ENCODE measurements at places on chromosomes 4 and X.

- H3K27me3 ChIP-seq: no peaks in the 10 kb centered on the region
- no peaks in the 10 kb centered on the region for H3K36me3 ChIP-seq
- no peak overlapping the region for H3K4me3 ChIP-seq
- no peak overlapping the region for H3K27ac ChIP-seq
- H3K4me1 ChIP-seq: no peaks in the 10 kb centered on the region
Observed at GRCh38 chrX:5681159-5681558, 547.5 kb downstream of the NLGN4X start.

GRCh38 chr4:14583331-14583730, 418.9 kb upstream of the CPEB2 start:
- no peaks in the 10 kb centered on the region for H3K27me3 ChIP-seq
- DNase-seq: no peak
- H3K27ac ChIP-seq: no peak overlapping the region

GRCh38 chrX:19924285-19924684, 36.9 kb upstream of the SH3KBP1 start:
- peaks cover 25% of the 10 kb centered on the region for H3K36me3 ChIP-seq
- H3K4me3 ChIP-seq: no peak overlapping the region
- H3K4me1 ChIP-seq: no peaks in the 10 kb centered on the region
- DNase-seq: no peak

GRCh38 chr4:113684534-113685091, 76.9 kb downstream of the CAMK2D start:
- no peaks in the 10 kb centered on the region for H3K27me3 ChIP-seq
- peaks cover 41% of the 10 kb centered on the region for H3K4me1 ChIP-seq
- peak overlapping the region; percentile 82 for H3K27ac ChIP-seq
- H3K36me3 ChIP-seq: no peaks in the 10 kb centered on the region
- peak; percentile 83 for DNase-seq

GRCh38 chr4:147122685-147123084, 177.0 kb upstream of the TTC29 start:
- H3K27me3 ChIP-seq: no peaks in the 10 kb centered on the region
- H3K36me3 ChIP-seq: no peaks in the 10 kb centered on the region
- no peak overlapping the region for H3K27ac ChIP-seq
- H3K4me3 ChIP-seq: no peak overlapping the region

- no peaks in the 10 kb centered on the region for H3K27me3 ChIP-seq
- H3K36me3 ChIP-seq: no peaks in the 10 kb centered on the region
- peaks cover 22% of the 10 kb centered on the region for H3K4me1 ChIP-seq
- no peak for DNase-seq
- H3K27ac ChIP-seq: no peak overlapping the region
Observed at GRCh38 chr4:105714071-105714521, 5.5 kb downstream of the GSTCD start.

DNA sequence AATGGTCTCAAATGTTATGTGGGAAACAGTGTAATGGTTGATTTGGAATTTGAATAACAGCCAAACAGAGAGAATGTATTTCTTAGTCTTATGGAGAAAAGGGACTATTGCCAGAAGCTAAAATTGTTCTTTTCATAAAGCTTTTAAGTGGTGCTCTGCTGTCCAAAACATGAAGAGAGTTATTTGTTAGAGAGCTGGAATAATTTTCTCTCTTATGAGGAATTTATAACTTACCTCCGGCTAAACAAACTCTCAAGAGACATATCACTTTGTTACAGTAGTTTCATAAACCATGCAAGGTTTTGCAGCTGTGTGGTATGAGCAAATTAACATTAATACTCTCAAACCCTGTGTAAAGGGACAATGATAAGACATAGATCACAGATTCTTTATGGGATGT, 28.6 kb downstream of the SULT1B1 start:
- no peaks in the 10 kb centered on the region for H3K4me1 ChIP-seq
- no peak for DNase-seq
- H3K4me3 ChIP-seq: no peak overlapping the region
- no peak overlapping the region for H3K27ac ChIP-seq

- DNase-seq: no peak
- H3K4me1 ChIP-seq: no peaks in the 10 kb centered on the region
- H3K36me3 ChIP-seq: no peaks in the 10 kb centered on the region
- no peak overlapping the region for H3K4me3 ChIP-seq
- no peaks in the 10 kb centered on the region for H3K27me3 ChIP-seq
Observed at GRCh38 chrX:44456685-44457084, 86.0 kb downstream of the FUNDC1 start.

GRCh38 chrX:16033331-16033730, 90.0 kb upstream of the GRPR start:
- H3K27ac ChIP-seq: no peak overlapping the region
- H3K4me3 ChIP-seq: no peak overlapping the region
- H3K36me3 ChIP-seq: no peaks in the 10 kb centered on the region
- no peaks in the 10 kb centered on the region for H3K27me3 ChIP-seq
- no peak for DNase-seq

- no peak for DNase-seq
- H3K36me3 ChIP-seq: no peaks in the 10 kb centered on the region
- peaks cover 6% of the 10 kb centered on the region for H3K4me1 ChIP-seq
- H3K4me3 ChIP-seq: no peak overlapping the region
Observed at GRCh38 chrX:133655275-133656265, 240.3 kb upstream of the GPC4 start.

GRCh38 chr4:114487101-114487500, 111.5 kb upstream of the UGT8 start:
- H3K27ac ChIP-seq: no peak overlapping the region
- no peaks in the 10 kb centered on the region for H3K27me3 ChIP-seq
- no peaks in the 10 kb centered on the region for H3K36me3 ChIP-seq
- no peaks in the 10 kb centered on the region for H3K4me1 ChIP-seq
- DNase-seq: no peak

DNA sequence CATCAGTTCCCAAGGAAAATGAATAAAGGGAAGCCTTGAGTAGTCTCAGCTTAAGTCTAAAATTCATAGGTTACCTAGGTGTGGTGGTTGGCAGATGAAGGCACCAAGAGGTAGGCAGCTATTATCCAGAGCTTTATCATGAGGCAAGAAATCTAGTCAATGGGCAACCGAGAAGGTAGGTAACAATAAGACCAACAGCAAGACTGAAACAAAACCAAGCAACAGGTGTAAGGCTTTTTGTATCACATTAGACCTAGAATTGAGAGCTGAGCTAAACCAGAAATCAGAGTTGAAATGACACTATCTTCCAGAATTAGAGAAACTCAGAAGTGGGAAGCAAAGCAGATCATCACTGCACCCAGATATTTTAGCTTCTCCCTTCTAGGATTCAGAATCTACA, 117.1 kb downstream of the CAMK2D start:
- no peak for DNase-seq
- H3K4me1 ChIP-seq: peaks cover 25% of the 10 kb centered on the region
- H3K36me3 ChIP-seq: no peaks in the 10 kb centered on the region
- H3K4me3 ChIP-seq: no peak overlapping the region
- H3K27me3 ChIP-seq: no peaks in the 10 kb centered on the region
- no peak overlapping the region for H3K27ac ChIP-seq

DNA sequence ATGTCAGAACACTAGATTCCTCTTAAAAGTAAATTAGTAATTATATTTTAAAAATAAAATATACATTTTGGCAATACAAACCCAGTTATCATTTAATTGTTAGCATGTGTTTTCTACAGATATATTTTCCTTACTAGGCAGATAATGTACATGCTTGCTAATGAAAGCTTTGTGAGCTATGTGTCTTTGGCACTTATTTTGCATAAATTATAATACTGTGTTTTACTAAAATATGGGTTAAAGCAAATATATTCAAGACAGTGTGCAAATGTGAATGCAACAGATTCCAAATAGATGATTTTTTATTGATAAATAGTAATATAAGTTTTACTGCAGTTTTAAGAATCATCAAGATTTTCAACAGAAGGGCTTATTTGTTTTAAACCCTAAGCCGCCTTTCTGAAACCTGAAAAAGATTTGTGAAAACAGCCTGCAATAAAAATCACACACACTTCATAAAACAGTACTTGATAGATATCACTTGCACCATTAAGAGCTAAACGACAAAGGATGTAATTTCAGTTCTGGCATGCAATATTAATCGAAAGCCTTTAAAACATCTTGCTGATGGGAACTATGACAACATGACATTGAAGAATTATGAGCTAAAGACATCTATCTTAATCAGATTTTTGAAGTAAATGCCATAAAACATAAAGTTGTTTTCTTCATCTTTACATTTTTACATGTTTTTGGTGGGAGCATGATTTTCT, 333.3 kb downstream of the DCTD start:
- no peak overlapping the region for H3K4me3 ChIP-seq
- no peak overlapping the region for H3K27ac ChIP-seq
- DNase-seq: no peak
- no peaks in the 10 kb centered on the region for H3K36me3 ChIP-seq
- no peaks in the 10 kb centered on the region for H3K4me1 ChIP-seq

- H3K4me3 ChIP-seq: no peak overlapping the region
- H3K36me3 ChIP-seq: no peaks in the 10 kb centered on the region
- H3K27ac ChIP-seq: no peak overlapping the region
- no peaks in the 10 kb centered on the region for H3K4me1 ChIP-seq
- no peak for DNase-seq
Observed at GRCh38 chr4:147371661-147372060, 109.2 kb upstream of the EDNRA start.

DNA sequence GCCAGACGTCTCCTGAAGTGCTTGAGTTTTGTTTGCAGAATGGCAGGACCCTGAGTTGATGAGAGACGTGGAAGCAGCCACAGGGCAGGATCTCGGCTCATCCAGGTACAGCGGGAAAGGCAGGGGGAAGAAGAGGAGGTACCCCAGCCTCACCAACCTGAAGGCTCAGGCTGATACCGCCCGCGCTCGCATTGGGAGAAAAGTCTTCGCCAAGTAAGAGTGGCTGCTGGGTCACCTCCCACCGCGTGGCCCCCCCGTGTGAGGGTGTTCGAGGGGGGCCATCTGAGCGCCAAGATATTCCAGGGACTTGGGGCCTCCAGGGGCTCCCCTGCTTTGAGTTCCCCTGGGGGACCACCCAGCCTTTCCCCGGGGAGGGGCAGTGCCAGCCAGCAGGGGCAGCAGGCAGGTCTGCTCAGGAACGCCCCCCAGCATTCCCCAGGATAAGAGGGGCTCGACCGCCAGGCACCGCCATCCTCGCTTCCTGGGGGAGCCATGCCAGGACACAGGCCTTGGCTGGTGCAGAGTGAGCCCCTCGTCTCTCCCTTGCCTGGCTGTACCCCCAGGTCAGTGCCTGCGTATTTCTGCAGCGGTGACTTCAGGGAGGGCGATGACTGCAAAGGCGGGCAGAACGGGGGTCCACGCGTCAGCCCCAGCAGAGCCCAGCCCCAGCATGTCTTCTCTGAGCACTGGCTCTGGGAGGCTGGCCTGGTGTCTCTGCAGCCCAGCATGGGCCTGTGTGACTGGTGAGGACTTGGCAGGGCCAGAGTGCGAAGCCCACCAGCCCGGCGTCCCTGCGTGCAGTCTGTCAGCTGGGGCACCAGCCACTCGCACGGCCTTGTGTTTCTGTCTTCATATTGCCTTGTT, 22.3 kb downstream of the NKX1-1 start:
- H3K4me3 ChIP-seq: no peak overlapping the region
- DNase-seq: no peak
- no peak overlapping the region for H3K27ac ChIP-seq
- no peaks in the 10 kb centered on the region for H3K27me3 ChIP-seq
- H3K4me1 ChIP-seq: no peaks in the 10 kb centered on the region
- H3K36me3 ChIP-seq: peaks cover 47% of the 10 kb centered on the region

DNA sequence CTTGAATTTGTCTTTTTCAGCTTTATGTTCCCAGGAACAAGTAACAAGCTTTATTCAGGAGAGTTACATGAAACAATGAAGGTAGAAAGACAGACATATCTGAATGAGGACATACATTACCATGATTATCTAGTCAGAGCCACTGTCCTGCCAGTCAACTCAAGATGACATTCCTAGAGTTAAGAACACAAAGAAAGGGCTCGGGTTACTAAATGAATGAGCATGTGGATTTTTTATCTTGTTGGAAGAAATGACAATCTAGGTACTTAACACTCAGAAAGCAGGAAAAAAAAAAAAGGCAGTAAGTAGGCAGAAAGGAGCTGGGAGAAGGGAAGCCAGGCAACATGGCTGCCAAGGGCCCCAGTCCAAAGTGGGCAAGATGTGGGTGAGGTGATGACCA, 28.0 kb upstream of the PACRGL start:
- DNase-seq: no peak
- H3K4me1 ChIP-seq: no peaks in the 10 kb centered on the region
- H3K27ac ChIP-seq: no peak overlapping the region
- H3K36me3 ChIP-seq: no peaks in the 10 kb centered on the region

DNA sequence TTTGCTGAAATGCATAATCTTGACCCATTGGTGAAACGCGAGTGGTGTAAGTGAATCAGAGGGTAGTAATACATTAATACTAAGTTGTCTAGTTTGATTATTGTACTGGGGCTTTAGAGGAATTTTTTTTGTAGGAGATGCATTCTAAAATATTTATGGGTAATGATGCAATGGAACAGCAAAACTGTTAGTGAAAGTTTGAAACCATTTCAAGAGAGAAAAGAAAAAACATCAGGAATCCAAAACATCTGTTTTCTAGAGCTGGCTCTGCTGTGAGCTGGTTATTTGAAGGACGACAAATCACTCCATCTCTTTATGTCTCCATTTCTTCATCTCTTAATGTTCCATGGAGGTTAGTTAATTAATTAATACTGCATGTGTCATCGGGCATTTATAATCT, 351.9 kb upstream of the FAT1 start:
- no peaks in the 10 kb centered on the region for H3K36me3 ChIP-seq
- DNase-seq: no peak
- H3K4me3 ChIP-seq: no peak overlapping the region

DNA sequence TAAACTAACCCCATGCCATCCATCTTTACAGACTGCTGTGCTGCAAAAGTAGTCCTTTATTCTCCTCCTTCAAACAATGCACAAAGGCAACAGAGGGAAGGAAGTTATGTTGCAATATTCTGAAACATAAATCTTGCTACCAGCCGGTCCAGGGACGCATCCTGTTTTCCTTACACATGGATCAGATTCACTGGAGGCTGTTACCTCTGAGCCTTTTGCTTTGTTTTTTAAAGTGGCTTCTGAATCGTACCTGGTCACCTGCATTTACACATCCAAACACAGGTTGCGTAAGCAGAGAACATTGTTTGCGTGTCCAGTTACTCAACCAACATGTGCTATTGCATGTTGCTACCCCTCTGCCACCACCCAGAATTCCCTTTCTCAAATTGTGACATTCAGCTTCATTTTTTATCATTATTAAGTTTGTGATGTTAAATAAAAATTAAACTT, 8.8 kb downstream of the PPARGC1A start:
- peak overlapping the region; percentile 95 for H3K27ac ChIP-seq
- H3K4me1 ChIP-seq: peaks cover 76% of the 10 kb centered on the region
- peak overlapping the region; percentile 27 for H3K4me3 ChIP-seq
- DNase-seq: no peak
- no peaks in the 10 kb centered on the region for H3K36me3 ChIP-seq

- no peaks in the 10 kb centered on the region for H3K36me3 ChIP-seq
- no peak overlapping the region for H3K4me3 ChIP-seq
- peaks cover 13% of the 10 kb centered on the region for H3K4me1 ChIP-seq
- H3K27ac ChIP-seq: peak overlapping the region; percentile 13
- no peaks in the 10 kb centered on the region for H3K27me3 ChIP-seq
- DNase-seq: peak; percentile 34
Observed at GRCh38 chr4:168759959-168760527, 250.0 kb downstream of the CBR4 start.

Measured in psoas muscle (tissue), 8 donors.